Activated CD4-positive, alpha-beta T cell treated with anti-CD3 and anti-CD28 coated beads, Interleukin-2, amount 50 U/mL, for 24 hours (primary cell): ENCODE measurements at places on chromosomes 6 and 20.

DNA sequence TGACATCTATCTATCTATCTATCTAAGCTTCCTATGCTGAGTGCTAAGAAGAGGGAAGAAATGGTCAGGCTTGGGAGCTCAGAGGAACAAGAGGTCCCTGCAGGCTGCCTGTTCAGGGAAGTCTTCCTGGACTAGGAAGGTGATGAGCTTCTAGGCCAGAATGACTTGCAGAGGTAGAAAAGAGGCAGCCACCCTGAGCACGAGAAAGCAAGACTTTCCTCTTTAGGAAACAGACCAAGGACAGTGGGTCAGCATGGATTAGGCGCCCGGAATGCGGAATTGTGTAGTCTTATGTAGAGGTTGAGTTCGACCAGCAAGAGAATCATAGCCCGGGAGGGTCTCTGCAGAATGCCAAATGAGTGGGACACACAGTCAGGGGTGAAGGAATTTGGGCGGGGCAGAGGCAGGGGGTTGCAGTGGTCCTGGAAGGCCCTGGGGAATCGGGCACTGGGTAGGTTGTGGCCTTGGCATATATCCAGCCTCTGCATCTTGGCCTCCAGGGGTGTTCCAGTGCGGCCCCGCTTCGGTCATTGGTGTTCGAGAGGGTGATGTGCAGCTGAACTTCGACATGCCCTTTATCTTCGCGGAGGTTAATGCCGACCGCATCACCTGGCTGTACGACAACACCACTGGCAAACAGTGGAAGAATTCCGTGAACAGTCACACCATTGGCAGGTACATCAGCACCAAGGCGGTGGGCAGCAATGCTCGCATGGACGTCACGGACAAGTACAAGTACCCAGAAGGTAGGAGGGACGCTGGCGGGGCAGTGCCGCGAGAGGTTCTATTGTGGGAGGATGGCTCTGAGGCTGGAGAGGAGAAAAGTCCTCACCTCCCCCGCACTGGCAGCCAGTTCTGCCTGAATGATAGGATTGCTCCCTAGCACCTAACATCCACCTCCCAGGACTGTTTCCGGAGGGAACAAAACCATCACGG is 32.1 kb downstream of the TGM3 start:
- DNase-seq = no peak

GRCh38 chr6:43257367-43258145 is 14.3 kb downstream of the TTBK1 start:
- DNase-seq = no peak

GRCh38 chr6:6614983-6615349 is 26.4 kb downstream of the LY86 start:
- DNase-seq = no peak

- DNase-seq = no peak
Measured at GRCh38 chr6:169344750-169345065, 91.1 kb upstream of the THBS2 start.

- no peak for DNase-seq
Measured at GRCh38 chr6:41157323-41157722, 3.2 kb upstream of the TREML1 start.

DNA sequence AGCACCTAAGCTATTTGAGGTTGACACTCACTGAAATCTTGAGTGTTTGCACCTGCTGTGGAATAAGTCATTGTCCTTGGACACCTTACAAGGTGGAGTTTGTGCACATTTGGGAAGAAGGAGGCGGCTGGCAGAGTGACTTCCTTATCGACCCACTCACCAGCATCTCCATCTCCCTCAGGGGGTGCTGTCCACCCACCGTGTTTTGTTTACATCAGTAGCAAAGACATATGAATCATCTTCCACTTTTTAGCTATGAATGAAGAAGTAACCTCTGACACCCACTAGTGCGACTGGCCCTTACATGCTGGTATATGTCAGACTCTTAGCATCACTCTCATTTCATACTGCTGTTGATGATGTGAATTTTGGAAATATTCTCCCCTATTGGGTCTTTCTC is 119.5 kb upstream of the SGK1 start:
- DNase-seq = peak; percentile 5

- no peak for DNase-seq
Measured at GRCh38 chr6:36029464-36029863, 1.9 kb downstream of the MAPK14 start.

DNA sequence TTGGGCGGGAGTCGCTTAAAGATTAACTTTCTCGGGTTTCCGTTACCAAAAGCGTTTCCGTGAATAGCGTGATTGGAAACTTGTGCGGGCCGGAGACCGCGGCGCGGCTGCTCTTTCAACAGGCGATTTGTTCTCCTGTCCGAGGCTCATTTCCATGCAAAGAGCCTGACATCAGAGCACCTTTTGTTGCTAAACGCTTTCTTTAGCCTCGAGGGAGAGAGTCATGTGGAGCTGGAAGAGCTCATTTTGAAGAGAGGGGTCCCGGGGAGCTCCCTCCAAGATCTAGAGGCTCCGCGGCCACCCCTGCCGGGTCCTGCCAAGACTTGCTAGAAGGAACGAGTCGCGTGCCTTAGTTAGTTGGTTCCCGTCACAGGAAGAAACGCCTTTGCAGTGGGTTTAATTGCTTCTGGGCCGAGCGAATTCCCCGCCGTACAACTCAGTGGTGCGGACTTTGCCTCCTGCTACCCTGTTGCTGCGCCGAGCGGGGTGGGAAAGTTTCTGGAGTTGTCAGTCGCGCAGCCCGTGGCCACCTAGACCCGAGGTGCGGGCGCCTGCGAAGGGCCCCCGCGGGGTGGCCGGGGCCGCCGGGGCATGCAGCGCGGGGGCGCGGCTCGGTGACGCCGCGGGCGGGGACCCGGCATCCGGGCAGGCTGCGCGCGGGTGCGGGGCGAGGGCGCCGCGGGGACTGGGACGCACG is at the start of gene SASH1:
SASH1 (plus strand) TSS at position 489 of the 697 bp plus-strand sequence. CDS start 230 bp downstream, outside the sequence.
- DNase-seq = no peak

GRCh38 chr6:150091476-150091875 is 22.6 kb upstream of the ULBP3 start:
- DNase-seq = no peak

DNA sequence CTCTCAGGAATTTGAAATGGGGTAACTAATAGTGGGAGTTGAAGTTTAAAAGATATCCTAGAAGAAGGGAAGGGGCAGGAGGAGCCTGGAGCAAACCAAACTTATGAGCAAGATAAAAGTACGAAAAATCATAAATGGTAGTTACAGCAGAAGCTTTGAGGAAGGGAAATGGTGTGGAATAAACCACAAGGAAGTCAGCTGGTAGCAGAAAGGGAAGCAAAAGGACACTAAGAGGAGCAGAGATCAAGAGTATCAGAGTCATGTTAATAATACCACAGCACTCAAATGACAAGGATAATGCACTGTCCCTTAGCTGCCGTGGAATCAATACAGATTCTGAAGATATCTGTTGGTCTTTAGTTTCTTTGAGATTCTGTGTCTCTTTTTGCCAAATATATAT is 44.9 kb upstream of the CCDC28A start:
- DNase-seq = no peak

- DNase-seq = no peak
Measured at GRCh38 chr6:134830940-134831339, 119.0 kb downstream of the ALDH8A1 start.

- DNase-seq = no peak
Measured at GRCh38 chr6:55290736-55291135, 36.5 kb upstream of the GFRAL start.

GRCh38 chr6:27505209-27506027 is 32.5 kb upstream of the ZNF184 start:
- peak; percentile 47 for DNase-seq

- DNase-seq = no peak
Measured at GRCh38 chr6:33849500-33850075, 45.8 kb upstream of the MLN start.

DNA sequence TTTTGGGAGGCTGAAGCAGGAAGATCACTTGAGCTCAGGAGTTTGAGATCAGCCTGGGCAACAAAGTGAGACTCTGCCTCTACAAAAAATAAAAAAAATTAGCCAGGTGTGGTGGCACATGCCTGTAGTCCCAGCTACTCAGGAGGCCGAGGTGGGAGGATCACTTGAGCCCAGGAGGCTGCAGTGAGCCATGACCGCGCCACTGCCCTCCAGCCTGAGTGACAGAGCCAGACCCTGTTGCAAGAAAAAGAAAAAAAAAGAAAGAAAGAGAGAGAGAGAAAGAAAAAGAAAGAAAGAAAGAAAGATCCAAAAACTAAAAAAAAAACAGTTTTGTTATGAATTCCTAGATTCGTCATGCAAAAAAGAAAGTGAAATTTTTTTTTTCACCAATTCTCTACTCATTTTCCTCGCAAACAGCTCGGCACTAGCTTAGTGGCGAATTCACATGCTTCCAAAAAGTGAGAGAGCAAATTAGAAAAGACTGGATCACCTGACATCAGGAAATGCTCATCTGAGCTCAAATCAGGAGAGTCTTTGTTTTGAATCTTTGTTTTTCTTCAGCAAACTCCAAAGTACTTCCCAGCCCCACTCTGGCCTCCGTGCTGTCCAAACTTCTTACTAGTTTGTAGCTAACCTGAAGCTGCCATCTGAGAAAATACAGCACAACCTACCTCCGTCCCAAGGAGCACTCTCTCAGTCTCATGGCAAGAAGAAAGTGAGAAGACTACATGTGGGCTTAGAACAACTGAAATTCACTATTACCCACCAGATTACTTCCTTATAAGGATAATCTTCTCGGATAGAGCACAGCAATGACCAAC is 27.0 kb downstream of the IPCEF1 start:
- DNase-seq = no peak

DNA sequence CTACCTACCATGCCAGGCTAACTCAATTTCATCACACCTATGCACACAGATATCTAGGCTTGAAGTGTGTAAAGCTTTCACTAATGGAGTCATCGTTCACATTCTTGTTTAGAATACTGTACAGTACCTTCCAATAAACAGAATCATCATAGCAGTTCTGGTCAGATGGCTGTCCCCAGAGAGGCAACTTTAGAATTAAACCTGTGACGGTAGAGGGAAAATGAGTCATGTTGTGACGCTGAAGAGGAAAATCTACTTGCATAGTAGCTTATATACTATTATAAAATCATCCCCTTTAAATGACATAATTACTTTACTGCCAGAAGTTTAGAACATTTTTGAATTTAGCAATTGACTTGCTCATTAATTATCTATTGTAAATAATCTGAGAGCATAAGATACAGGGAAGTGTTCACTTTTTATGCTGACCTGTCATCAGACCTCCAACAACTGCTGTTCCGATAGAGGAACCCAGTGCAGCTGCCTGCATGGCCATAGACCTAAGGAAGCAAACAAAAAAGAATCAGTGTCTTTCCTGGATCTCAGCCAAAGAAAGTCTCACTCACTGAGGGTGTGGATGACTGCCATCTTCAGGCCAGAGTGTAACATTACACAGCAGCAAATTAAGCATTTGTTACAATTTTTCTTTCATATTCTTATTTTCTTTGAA is 29.8 kb downstream of the RHAG start:
- DNase-seq = no peak

GRCh38 chr6:12261502-12261901 is 28.7 kb upstream of the EDN1 start:
- DNase-seq = no peak
